ENCODE measurements at places on chromosomes 7 and 10. TPM values are rescaled to one million over a fixed set of nuclear protein-coding genes. Genes with fewer than 3 reads are reported as not detected.

FEZF1 gene
- not detected for total RNA-seq

CC2D2B gene
- total RNA-seq, result not detected

HGF gene
- not detected for total RNA-seq

ATP6V0A4 gene
- total RNA-seq, result not detected
